Dermis lymphatic vessel endothelial cell (primary cell): ENCODE measurements at places on chromosomes 6 and 20. TPM values are rescaled to one million over a fixed set of nuclear protein-coding genes. Genes with fewer than 3 reads are reported as not detected.

The MLIP gene
- total RNA-seq = 1.5 TPM in 2 replicates

The VARS2 gene
- 9.6 and 11.0 TPM in 2 replicates for total RNA-seq

The DLGAP4 gene
- 10.4 and 11.6 TPM in 2 replicates for total RNA-seq

The CENPW gene
- 2.4 and 4.2 TPM in 2 replicates for total RNA-seq

The TRIM15 gene
- not detected in 2 replicates for total RNA-seq

The NRSN2 gene
- total RNA-seq = 12.7 and 14.0 TPM in 2 replicates

The POM121L2 gene
- not detected in 2 replicates for total RNA-seq

The SLC4A11 gene
- total RNA-seq = 7.8 and 8.9 TPM in 2 replicates

The MEI4 gene
- under 0.01 TPM in 1 of 2 replicates, not detected in the other for total RNA-seq

The SALL4 gene
- total RNA-seq = 0.09 and 0.43 TPM in 2 replicates

The RIPPLY2 gene
- 0.17 TPM in 1 of 2 replicates, not detected in the other for total RNA-seq

The GNMT gene
- 0.11 and 0.17 TPM in 2 replicates for total RNA-seq

The TREM2 gene
- not detected in 2 replicates for total RNA-seq

The ASIP gene
- not detected in 2 replicates for total RNA-seq

The FOXQ1 gene
- total RNA-seq = not detected in 2 replicates

The CDH26 gene
- 0.87 and 1.0 TPM in 2 replicates for total RNA-seq

The BPIFA1 gene
- not detected in 2 replicates for total RNA-seq

The PLCB1 gene
- 16.6 and 20.0 TPM in 2 replicates for total RNA-seq

The RFX6 gene
- not detected in 2 replicates for total RNA-seq

The CTCFL gene
- not detected in 2 replicates for total RNA-seq

The ATP9A gene
- 60.3 and 68.5 TPM in 2 replicates for total RNA-seq

The PKIB gene
- 0.17 TPM in 1 of 2 replicates, not detected in the other for total RNA-seq

The TAGAP gene
- not detected in 2 replicates for total RNA-seq

The C6orf132 gene
- total RNA-seq = under 0.01 TPM in 2 replicates

The PDYN gene
- not detected in 2 replicates for total RNA-seq

The TJAP1 gene
- total RNA-seq = 8.0 and 11.6 TPM in 2 replicates

The GINM1 gene
- total RNA-seq = 50.7 and 51.0 TPM in 2 replicates

The SAPCD1 gene
- total RNA-seq = 2.2 and 8.0 TPM in 2 replicates

The PSORS1C2 gene
- not detected in 2 replicates for total RNA-seq

The OXT gene
- not detected in 2 replicates for total RNA-seq

The LTA gene
- not detected in 2 replicates for total RNA-seq

The FBXL4 gene
- total RNA-seq = 9.1 and 16.4 TPM in 2 replicates

The HCRTR2 gene
- not detected in 2 replicates for total RNA-seq

The MYB gene
- under 0.01 TPM in 1 of 2 replicates, not detected in the other for total RNA-seq

The ZSWIM3 gene
- 7.4 and 9.4 TPM in 2 replicates for total RNA-seq

The HS3ST5 gene
- total RNA-seq = not detected in 2 replicates

The CST8 gene
- total RNA-seq = not detected in 2 replicates

The SLC18B1 gene
- total RNA-seq = 9.0 and 19.9 TPM in 2 replicates

The OTOR gene
- total RNA-seq = not detected in 2 replicates

The AURKA gene
- total RNA-seq = 5.4 and 5.6 TPM in 2 replicates

The FAM184A gene
- 0.22 and 0.43 TPM in 2 replicates for total RNA-seq

The SMLR1 gene
- not detected in 2 replicates for total RNA-seq

The NKX2-4 gene
- total RNA-seq = not detected in 2 replicates

The GABRR1 gene
- total RNA-seq = not detected in 2 replicates

The ZC2HC1B gene
- not detected in 2 replicates for total RNA-seq

The PPARD gene
- 5.2 and 6.0 TPM in 2 replicates for total RNA-seq

The SPTLC3 gene
- total RNA-seq = 0.22 and 1.0 TPM in 2 replicates

The GSTA2 gene
- not detected in 2 replicates for total RNA-seq

The GTF3C6 gene
- 34.9 and 53.2 TPM in 2 replicates for total RNA-seq

The NAPB gene
- total RNA-seq = 5.9 and 6.4 TPM in 2 replicates

The C20orf141 gene
- total RNA-seq = not detected in 2 replicates

The C6orf141 gene
- total RNA-seq = 56.2 and 79.6 TPM in 2 replicates
